ENCODE measurements at places on chromosomes 3 and 15.

- DNase-seq: no peak
These were observed 38.7 kb upstream of the CA12 start for GRCh38 chr15:63420333-63420747.

- no peak for DNase-seq
These were observed 12.1 kb upstream of the POLG start for GRCh38 chr15:89346516-89347231.

- DNase-seq: no peak
These were observed 31.4 kb upstream of the POU1F1 start for GRCh38 chr3:87307805-87308204.

DNA sequence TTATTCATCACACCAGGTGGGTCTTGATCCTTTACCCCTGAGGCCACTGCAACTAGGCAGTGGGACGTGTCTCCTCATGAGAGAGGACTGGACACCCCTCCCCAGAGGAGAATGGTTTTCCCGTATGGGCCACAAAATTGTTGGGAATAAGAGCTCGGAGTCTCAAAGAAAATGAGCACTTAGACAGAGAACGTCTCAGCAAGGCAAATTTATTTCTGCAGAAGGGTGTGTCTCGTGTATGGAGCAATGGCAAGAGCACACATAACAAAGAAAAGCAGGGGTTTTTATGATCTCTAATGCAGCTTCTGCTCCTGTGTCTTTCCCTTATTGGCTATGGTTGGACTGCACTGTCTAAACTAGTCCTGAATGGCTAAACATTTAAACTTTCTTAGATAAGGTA is 803.5 kb downstream of the PLOD2 start:
- DNase-seq: no peak

DNA sequence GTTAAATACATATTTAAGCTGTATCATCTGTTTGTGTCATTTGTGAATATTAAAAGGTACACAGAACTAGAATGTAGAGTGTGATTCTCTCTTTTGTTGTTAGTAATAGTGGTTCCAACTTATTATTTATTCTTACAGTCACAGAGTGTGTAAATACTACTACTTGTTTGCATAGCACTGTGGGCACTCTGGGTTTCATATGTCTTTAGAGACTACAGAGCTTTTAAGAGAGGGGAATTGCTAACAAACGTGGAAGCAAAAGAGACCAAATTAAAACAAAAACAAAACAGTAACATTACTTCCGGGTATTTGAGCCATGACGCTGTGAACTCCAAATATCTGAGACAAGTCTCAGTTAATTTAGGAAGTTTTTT is 828.0 kb upstream of the DPPA4 start:
- no peak for DNase-seq

GRCh38 chr3:144244662-144245061 is 273.0 kb downstream of the DIPK2A start:
- no peak for DNase-seq

GRCh38 chr3:100902572-100902971 is 90.6 kb downstream of the ABI3BP start:
- no peak for DNase-seq

DNA sequence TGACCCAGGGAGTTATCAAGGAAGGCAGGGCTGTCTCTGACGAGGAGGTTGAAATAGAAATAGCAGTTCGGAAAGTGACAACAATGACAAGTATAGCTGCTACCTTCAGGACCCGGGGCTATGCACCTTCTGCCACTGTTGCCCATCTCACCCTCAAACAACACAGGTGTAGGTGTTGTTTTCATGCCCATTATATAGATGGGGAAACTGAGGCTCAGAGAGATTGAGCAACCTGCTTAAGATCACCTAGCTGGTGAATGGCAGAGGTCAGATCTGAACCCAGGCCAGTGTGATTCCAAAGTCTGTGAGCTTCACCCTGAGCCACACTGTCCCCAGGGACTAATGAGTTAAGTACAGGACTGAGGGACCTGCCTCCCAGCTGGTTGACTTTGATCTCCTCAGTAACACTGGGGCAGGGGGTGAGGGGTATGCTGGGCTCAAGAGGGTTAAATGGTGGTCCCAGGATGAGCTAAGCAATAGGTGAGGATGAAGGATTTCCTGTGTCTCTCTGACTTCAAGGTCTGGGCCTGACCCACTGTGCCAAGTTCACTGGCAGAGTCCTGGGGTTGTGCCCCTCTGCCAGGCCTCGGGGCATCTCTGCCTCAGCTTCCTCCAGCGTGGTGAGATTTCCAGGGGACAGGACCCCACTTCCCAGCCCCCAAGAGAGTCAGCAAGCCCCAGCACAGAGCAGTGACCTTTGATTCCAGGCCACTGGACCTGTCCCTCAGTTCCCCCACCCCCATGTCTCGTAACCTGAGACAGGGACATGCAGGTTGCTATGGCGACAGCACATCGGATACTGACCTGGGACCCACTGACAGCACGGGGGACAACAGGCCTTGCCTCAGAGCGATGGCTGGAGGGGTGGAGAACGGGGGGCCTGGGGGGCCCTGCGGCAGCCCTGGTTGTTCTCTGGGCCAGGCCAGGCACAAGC is 35.0 kb downstream of the ATP2B2 start:
- DNase-seq: no peak

DNA sequence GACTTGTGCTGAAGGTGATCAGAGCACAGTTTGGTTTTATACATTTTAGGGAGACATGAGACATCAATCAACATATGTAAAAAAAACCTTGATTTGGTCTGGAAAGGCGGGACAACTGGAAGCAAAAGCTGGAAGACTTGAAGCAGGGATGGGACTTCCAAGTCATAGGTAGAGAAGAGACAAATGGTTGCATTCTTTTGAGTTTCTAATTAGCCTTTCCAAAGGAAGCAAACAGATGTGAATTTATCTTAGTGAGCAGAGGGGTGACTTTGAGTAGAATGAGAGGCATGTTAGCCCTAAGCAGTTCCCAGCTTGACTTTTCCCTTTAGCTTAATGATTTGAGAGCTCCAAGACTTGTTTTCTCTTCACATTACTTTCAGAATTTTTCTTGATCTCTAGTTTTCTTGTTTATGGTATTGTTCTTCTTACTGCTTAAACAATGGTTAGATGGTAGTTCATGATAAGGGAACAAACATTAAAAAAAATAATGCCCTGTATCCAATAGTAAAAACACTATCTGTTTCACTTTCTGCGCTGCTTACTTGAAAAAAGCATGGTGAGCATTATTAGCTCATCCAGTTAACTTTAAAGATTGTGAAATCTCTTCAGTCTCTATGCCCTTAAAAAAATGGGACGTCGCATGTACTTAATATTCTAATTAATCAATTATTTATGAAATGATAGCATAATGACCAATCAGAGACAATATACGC is 48.5 kb upstream of the BCHE start:
- DNase-seq: no peak

- no peak for DNase-seq
These were observed 34.7 kb downstream of the IGF2BP2 start for GRCh38 chr3:185789891-185790830.

- no peak for DNase-seq
These were observed 39.0 kb downstream of the U2SURP start for GRCh38 chr3:143040261-143040879.

DNA sequence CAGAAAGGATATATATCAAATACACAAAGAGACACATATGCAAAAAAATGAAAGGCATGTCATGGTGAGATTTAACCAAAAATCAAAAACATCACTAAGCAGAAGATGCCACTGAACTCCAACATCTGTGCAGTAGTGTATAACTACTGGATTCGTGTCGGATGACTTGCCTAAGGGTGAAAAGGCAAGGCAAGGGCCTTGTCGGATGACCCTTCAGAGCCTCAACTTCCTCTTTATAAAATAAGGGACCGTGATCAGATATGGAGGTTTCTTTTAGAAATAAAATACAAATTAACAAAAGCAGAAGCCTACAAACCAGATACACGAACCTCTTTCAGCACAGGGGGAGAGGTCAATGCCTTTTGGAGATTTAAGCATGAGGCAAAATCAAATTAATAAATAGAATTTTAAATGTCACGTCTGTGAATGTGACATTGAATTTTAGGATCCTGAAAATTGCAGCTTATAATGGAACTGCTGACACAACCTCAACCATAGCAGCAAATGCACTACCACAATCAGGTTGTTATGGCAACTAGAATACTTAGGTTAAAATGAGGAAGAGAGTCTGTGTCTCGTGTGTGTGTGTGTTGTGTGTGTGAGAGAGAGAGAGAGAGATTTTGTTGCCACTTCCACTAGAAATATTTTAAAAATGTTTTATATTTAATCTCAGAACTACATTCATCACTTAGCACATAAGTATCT is 8.3 kb upstream of the CHRM5 start:
- no peak for DNase-seq

GRCh38 chr15:51869060-51869421 is 39.6 kb downstream of the TMOD3 start:
- no peak for DNase-seq

- DNase-seq: no peak
These were observed 47.2 kb upstream of the IQSEC1 start for GRCh38 chr3:13120289-13120927.

DNA sequence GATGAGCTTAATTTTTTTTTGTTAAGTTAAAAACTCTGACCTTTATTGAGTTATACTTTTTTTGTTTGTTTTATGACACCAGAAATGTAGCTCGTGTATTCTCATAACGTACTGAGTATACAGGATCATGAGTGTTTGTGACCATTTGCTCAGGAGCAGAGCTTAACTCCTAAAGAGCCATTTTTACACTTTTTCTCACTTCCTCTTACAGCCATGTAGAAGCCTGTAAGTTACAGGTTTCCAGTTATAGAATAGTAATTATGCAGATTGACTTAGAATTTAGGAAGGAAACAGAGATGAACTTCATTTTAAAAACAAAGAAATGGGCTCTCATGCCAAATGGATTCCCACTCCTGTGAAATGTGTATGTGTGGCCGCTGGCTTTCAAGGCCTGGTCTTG is 151.7 kb downstream of the MCTP2 start:
- DNase-seq: no peak

- DNase-seq: no peak
These were observed 13.7 kb downstream of the CELF6 start for GRCh38 chr15:72306211-72306785.

DNA sequence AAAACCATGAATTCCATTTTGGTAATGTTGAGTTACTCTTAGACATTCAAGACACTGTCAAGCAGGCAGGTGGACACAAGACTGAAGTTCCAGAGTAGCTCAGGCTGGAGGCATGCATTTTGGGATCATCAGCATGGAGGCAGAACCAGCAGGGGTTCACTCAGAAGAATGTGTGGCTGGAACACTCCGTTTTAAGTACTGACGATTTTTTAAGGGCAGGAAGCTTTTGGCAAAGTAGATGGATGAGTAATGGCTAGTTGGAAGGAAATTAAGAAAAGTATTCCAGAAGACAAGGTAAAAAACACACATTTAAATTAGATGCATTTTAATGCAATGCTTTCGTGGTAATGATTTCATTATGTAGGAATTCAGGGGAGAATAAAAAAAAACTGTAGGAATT is 420.4 kb downstream of the ROBO2 start:
- no peak for DNase-seq

DNA sequence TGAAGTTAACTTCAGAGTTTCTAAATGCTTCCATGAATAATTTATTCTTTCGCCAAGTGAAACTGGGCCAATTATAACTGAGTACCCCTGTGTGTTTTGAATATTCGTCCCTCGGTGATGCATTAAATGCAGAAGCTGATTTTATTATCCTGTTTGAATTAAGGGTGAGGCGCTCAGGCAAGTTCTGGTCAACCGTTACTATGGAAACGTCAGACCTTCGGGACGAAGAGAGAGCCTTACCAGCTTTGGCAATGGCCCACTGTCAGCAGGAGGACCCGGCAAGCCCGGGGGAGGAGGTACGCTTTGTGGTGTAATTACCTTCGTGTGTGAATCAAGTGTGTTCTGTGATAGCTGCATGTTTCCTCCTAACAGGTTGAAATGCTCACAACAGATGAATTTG is 239.8 kb downstream of the ITPR1 start:
- no peak for DNase-seq

GRCh38 chr3:13595485-13595884 is 46.6 kb downstream of the FBLN2 start:
- no peak for DNase-seq

DNA sequence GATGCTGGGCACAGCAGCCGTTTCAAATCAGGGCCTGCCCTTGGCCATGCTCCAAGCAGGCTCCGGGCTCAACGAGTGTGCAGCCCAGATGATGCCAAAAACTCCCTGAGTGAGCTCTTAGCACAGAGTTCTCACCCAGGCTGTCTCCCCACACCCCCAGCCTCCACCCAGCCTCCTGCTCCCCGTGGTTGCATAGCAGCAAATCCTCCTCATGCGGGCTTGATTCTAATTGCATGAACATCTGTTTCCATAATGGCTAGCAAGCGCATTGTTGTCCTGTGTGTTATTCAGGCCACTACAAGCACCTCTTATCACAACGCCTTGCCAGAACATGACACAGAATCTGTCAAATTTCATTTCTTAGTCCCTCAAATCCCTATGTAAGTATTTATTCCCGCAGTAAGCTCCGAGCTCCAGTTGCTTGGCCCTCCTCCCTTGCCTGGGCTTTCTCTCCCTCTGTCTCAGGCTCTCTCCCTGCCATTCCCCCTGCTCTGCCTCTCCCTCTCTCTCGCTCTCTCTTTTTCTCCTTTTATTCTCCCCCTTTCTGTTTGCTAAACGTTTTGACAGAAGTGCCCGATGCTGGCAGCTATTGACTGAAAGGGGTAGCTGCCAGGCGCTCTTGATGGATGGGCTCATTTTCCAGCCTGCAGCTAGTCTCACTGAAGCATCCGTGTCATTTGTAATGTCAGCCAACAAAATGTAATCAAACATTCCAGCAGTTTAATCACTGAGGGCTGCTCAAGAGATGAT is 306.5 kb downstream of the IL20RB start:
- DNase-seq: no peak
